ENCODE measurements at places on chromosomes 5 and 9. TPM values are rescaled to one million over a fixed set of nuclear protein-coding genes. Genes with fewer than 3 reads are reported as not detected.

The SH2D3C gene
- 15.4 TPM for total RNA-seq

The RORB gene
- total RNA-seq, result 67.0 TPM

The SPEF2 gene
- total RNA-seq, result 27.1 TPM

The ERCC8 gene
- total RNA-seq, result 16.6 TPM

The OCLN gene
- 5.5 TPM for total RNA-seq

The PPP3R2 gene
- 2.2 TPM for total RNA-seq

The STX17 gene
- total RNA-seq, result 39.4 TPM

The KDM3B gene
- total RNA-seq, result 62.6 TPM

The DBH gene
- total RNA-seq, result 3.2 TPM

The HCN1 gene
- 75.4 TPM for total RNA-seq

The C5orf46 gene
- total RNA-seq, result not detected

The NDST1 gene
- total RNA-seq, result 81.5 TPM

The GKAP1 gene
- 16.4 TPM for total RNA-seq

DNA sequence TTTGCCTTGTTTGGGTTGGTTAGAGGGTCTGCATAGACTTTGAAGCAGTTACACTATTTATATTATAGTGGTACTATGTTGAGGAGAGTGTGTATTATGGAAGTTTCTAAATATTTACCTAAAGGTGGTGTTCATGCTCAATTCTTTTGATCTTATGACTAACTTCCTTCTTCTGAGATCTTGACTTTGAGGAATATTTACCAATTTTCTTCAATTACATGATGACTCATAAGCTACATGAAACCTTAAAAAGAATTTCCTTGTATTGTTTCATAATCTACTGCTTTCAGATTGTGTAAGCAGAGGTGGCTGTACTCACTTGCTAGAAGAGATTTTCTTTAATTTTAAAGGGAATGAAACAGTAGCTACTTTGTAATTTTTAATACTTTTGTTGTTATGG, 276.1 kb downstream of the TAF11L14 start:
- DNase-seq, result no peak

DNA sequence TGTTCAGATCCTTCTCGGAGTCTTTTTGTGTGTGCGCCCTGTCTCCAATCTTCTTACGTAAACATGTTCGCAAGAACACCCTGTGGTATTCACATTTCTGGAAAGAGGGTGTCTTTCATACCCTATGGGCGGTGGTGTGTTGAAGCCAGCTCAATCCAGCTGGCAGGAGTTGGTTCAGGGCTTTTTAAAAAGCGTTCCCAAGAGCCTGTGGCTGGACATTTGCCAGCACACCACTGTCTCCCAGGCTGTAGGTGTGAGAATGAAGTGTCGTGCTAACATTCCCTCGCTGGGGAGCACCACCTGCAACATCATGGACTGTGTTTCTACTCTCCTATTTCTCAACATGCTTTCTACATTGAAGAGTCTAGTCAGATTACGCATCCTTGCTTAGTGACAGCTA, 51.7 kb downstream of the S1PR3 start:
- DNase-seq, result peak; percentile 32

- DNase-seq, result no peak
Observed at GRCh38 chr9:130482463-130482862, 37.7 kb downstream of the ASS1 start.

- no peak for DNase-seq
Observed at GRCh38 chr9:91900055-91900796, 49.8 kb downstream of the ROR2 start.

DNA sequence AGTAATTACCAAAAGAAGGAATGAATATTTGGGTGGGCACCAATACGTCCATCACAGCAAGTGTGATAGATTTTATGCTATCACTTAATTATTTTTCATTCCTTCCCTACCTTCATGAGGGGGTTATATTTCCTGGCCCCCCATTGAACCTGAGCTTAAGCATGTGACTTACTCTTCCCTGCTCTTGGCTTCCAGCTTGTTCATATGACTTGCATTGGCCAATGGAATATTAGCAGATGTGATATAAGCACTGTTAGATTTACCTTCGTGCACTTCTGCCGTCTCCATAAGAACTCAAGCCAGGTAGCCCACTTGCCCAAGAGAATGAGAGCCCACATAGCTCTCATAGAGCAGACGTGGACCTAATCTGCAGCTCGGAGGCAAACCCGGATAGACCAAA, 99.1 kb upstream of the SMARCA2 start:
- DNase-seq, result no peak

- DNase-seq, result no peak
Observed at GRCh38 chr9:102975251-102975650, 19.9 kb upstream of the CYLC2 start.

DNA sequence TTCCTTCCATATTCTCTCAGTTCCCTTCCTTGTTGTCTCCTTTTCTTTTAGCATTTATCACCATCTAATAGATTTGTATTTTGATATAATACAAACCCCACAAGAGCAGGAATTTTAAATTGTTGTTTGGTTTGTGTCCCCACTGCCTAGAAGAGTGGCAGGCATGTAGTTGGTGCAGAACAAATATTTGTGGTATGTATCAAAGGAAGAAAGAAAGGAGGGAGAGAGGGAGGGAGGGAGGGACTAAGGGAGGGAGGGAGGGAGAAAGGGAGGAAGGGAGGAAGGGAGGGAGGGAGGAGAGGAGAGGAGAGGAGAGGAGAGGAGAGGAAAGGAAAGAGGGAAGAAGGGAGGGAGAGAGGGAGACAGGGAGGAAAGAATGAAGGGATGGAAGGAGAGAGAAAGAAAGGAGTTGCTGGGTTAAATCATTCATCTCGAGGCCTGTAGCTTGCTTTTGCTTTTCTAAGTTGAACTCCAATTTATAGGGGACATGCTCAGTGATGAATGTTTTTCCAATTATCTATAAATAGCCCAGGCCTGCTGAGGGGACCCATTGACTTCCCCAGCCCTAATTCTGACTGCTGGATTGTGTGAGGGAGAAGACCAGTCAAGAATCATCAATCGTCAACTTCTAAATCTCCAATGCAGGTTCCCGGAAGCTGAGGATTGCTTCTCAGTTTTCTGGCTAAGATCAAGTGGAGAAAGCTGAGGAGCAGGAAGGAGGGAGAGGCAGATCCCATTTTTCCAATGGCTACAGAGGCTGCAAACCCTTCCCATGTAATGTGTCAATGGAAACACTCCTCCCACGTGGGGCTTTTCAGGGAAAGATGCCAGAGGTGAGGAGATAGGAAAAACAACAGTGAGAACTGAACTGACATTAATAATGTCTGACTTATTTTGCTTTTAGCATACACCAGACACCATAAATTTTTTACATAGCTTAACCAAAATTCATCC, 320.7 kb downstream of the ASTN2 start:
- DNase-seq, result no peak

- DNase-seq, result no peak
Observed at GRCh38 chr5:142303565-142303964, 21.3 kb downstream of the SPRY4 start.

- DNase-seq, result no peak
Observed at GRCh38 chr5:59789894-59790293, 103.6 kb downstream of the PDE4D start.

GRCh38 chr5:143665866-143666265, 146.1 kb upstream of the HMHB1 start:
- no peak for DNase-seq

- no peak for DNase-seq
Observed at GRCh38 chr5:61416420-61416819, 84.4 kb downstream of the ZSWIM6 start.

DNA sequence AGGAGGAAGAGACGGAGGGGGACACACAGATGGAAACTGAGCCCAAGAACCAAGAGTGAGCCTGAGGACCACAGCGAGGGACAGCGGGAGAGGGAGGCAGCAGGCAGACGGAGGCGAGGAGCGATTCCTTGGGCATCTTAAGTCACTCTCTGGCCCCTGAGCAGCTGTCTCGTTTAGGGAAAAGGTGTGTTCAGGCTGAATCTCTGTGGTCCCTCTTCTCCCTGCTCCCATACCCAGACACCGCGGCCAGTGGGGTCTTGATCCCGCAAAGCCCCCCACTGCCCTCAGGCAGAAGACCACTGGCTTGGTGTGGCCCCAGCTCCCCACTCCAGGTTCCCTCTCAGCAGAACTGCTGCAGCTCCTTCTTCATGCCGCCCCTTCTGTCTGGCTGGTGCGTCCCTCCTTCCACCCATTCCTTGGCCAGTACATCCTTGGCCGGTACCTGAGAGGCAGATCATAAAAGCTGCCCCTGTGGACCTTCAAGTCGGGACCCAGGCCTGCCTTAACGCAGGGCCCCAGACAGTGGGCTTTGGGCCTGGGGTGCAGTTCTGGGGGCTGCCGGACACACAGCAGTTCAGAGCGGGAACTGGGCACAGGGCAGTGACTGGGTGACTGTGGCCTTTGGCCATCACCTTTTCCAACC, 5.8 kb upstream of the RALGDS start:
- DNase-seq, result no peak

- DNase-seq, result no peak
Observed at GRCh38 chr5:178123094-178123965, 7.5 kb upstream of the RMND5B start.

GRCh38 chr5:115415143-115415491, 118.7 kb upstream of the CCDC112 start:
- DNase-seq, result no peak

GRCh38 chr9:129703667-129704355, 38.4 kb downstream of the PRRX2 start:
- DNase-seq, result no peak

DNA sequence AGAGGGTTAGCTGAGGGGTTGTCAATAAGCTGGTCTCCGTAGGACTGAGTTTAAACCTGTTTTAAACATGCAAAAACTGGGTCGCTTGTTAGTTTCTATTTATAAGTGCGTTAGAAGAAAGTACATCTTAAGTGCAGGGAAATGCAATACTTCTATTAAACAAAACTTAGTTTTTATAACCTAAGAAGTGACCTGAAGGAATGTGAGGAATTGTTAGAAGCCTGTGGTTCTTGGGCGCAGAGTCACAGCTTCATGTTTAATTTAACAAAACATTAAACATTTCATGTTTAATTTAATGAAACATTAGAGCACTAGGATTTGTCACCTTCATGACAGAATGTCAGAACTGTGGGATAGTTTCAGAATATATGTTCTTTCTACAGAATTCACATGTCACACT, 469.2 kb upstream of the WWC1 start:
- no peak for DNase-seq

GRCh38 chr5:142969186-142969585, 199.0 kb downstream of the ARHGAP26 start:
- DNase-seq, result no peak

Measured in dorsolateral prefrontal cortex (tissue), 122 donors.